ENCODE measurements at places on chromosomes 5 and 9.
A peak's percentile ranks its signal among the peaks of the same experiment; 100 is the strongest.

GRCh38 chr9:121735065-121735792 lies 83.8 kb downstream of the DAB2IP start:
- DNase-seq: peak; percentile 92

DNA sequence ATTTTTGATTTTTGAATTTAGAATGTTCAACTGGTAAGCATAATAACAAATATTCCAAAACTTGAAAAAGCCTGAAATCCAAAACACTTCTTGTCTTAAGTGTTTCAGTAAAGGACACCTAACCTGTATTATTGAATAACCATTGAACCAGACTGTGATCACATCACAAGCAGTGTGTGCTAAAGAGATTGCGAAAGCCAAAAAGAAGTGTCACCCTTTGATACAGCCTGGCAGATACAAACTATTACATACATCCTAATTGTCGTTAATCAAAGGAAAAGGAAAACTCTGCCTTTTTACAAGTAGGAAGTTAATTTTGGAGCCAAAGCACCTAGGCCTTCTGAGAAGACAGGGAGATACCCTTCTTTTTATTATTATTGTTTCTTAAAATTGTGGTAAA lies 8.4 kb upstream of the FAM120AOS start:
- DNase-seq: no peak

DNA sequence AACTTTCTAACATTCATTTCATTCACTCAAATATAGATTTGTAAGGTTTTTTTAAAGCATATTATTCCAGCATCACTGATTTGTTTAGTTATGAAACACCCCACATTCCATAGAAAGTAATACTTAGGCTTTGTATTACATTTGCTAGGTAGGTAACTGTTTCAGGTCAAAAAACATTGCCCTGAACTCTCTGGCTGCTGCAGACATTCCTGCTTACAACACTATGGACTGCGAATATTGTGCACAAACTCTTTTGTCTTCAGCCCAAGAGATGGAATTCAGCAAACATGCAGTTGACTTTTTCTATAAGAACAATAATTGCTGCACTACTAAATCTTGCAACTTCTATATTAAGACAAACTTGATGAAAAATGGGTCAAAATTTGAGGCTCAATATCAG lies 301.0 kb downstream of the ARL15 start:
- DNase-seq: no peak

- no peak for DNase-seq
Observed at GRCh38 chr5:31365776-31366175, 166.1 kb downstream of the DROSHA start.

- DNase-seq: peak; percentile 76
Observed at GRCh38 chr9:124390794-124391658, 24.2 kb downstream of the PSMB7 start.

DNA sequence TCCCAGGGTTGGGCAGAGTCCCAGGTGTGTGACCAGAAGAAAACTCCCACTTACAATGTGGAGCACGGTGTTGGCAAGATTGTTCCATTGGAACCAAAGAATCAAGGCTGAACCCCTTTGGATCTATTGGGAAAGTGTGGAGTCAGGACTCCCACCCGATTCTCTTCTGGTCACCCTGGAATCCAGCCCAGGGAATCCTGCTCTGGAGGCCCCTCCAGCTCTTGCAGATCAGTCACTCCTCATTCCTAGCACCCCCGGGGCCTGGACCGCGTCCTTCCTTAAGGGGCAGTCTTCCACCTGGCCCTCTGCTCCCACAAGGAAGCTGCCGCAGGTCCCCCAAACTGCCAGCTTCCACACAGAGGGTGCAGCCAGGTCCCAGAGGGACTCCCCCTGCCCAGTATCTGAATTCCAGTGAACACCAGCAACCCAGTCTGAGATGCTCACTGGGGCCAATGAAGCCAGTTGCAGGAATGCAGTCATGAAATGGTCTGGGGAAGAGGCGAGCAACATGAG lies 170.1 kb downstream of the GADD45G start:
- DNase-seq: no peak

DNA sequence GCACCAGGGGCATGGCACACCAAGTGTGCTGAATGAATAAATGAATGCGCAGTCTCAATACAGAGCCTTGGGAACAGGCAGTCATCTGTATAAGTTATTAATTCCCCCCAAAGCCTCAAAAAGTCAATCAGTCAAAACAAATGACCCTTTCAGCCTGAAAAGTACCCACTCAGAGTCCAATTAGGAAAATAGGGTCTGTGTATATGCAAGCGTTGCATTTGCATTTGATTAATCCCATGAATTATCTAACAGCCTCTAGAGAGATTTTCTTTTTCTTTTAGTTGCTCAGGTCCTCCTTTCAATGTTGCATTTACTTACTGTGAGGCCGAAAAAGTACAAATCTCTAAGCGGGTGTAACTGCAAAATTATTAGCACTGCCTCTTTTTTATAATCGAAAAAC lies 23.4 kb downstream of the PTCH1 start:
- DNase-seq: no peak

DNA sequence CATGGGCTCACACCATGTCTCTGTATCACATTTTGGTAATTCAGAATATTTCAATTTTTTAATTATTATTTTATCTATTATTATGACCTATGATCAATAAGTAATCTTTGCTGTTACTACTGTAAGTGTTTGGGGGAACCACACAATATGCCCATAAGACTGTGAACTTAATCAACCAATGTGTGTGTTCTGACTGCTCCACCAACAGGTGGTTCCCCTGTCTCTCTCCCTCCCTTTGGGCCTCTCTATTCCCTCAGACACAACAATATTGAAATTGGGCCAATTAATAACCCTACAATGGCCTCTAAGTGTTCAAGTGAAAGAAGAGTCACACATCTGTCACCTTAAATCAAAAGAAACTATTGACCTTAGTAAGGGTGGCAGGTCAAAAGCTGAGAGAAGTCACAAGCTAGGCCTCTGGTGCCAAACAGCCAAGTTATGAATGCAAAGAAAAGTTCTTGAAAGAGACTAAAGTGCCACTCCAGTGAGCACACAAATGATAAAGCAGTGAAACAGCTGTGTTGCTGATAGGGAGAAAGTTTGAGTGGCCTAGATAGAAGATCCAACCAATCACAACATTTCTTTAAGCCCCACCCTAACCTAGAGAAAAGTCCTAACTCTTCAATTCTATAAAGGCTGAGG lies 88.7 kb downstream of the DEPDC1B start:
- no peak for DNase-seq

DNA sequence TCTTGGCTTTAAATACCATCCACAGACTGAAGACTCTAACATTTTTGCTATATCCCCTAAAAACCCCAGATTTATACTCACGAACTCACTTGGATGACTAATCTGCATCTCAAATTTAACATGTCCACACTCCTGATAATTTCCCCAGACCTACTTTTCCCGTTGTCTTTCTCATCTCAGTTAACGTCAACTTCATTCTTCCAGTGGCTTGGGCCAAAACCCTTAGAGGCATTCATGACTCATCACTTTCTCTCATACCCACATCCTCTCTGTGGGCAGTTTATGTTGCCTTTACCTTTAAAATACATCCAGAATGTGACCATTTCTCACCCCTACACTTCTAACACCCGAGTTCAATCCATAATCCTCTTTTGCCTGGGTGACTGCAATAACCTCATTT lies 96.7 kb downstream of the EDIL3 start:
- peak; percentile 89 for DNase-seq

GRCh38 chr5:172501708-172502320 lies 47.5 kb upstream of the SH3PXD2B start:
- DNase-seq: no peak

DNA sequence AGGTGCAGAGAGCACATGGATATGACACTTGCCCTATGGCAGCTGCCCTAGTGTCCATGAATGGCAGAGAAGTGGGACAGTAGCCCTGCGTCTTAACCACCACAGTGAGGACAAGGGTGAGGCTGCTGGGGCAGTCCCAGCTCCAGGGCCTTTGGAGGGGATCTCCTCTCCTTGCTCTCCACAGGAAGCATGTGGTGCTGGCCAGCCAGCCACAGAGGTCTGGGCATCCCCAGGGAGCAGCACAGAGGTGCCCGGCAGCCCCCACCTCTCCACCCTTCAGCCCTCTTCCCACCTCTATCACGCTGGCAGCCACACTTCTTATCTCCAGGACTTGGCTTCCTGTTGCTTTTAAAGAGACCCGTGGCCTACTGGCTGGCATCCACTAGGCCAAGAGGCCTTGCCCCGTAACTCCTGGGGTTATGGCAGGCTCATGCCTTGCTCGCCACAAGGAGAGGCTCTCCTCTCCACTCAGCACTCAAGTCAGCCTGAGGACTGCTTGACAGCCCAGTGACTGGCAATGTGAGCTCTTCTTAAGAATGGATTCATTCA lies 21.9 kb downstream of the CSF2 start:
- no peak for DNase-seq

DNA sequence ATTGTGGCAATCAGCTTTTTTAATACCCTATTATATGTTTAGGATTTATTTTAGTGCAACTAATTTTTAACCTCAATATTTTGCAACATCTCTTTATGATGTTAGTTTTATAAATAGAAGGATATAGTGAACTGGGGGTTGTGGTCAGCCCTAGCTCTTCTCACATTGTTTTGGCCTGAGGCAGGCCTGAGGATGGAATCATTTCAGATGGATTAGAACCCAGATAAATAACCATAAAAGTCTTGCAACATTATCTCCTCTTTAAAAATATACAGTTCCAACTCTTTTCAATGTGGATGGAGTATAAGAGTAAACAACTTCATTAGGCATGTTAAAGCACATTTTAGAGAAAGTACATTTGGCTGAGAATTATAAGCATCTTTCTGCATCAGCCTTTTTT lies 522.7 kb downstream of the NR2F1-AS1 start:
- DNase-seq: peak; percentile 72

- no peak for DNase-seq
Observed at GRCh38 chr5:125979636-125980035, 443.6 kb upstream of the GRAMD2B start.

DNA sequence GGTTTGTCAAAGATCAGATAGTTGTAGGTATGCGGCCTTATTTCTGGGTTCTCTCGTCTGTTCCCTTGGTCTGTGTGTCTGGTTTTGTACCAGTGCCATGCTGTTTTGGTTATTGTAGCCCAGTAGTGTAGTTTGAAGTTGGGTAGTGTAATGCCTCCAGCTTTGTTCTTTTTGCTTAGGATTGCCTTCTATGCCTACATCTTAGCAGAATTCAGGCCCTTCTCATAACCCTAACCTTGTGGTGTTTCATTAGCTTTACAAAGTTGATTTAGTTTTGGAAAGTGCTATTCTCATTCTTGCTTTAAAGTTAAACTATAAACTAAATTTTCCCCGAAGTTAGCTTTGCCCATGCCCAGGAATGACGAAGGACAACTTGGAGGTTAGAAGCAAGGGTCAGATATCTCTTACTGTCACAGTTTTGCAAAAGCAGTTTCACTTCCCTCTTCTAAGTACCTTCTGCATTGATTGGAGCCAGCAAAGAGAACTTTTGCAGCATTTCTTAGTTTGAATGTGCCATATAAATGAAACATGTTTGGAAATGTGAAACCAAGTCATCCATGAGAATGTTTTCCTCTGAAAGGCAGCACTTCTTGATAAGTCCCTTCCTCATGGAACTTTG lies 274.3 kb upstream of the DMRT1 start:
- no peak for DNase-seq

GRCh38 chr9:97758334-97758916 lies 61.3 kb upstream of the XPA start:
- DNase-seq: no peak

- DNase-seq: peak; percentile 13
Observed at GRCh38 chr9:96020792-96021550, 145.5 kb downstream of the ERCC6L2 start.

DNA sequence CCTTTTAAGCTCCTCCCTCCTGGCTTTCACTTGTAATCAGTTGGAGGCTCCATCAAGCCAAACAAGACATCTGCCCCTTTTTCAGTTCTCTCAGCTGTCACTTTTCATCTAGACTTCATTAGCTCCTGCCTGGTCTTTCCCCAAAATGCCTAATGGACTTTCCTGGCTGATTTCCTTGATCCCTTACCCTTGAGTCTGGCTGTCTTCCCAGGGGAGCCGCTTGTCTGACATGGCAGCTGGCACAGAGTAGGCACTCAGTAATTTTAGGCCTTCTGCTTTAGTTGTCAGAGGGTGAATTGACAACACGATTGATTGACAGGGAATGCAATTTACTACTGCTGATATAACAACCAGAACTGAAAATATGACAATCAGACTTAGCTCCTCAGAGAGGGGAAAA lies 2.1 kb downstream of the C9orf153 start:
- no peak for DNase-seq

- no peak for DNase-seq
Observed at GRCh38 chr5:131180407-131180806, 9.7 kb downstream of the LYRM7 start.

GRCh38 chr5:113153512-113154097 lies 177.0 kb downstream of the DCP2 start:
- peak; percentile 87 for DNase-seq

- no peak for DNase-seq
Observed at GRCh38 chr9:98801561-98801960, 5.2 kb upstream of the ANKS6 start.

GRCh38 chr5:64632251-64632650 lies 58.1 kb upstream of the SHISAL2B start:
- no peak for DNase-seq

DNA sequence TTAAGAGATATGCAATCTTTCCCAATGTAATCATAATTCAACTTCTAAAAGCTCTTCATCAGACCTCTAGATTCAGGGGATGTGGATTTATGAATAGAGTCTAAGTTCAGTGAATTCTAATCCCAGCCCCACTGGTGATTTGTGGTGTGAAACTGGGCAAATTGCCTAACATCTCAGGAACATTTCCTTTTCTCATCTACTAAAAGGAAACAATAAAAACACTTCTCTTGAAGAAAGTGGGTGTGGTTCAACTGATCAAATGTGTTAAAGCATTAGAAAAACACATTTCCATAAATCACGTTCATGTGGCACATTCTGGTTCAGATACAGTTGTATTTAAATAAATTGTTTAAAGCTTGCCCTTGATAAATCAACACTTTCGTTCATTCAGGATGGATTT lies 631.7 kb upstream of the CDH6 start:
- DNase-seq: no peak

GRCh38 chr9:116546711-116547581 lies 140.2 kb upstream of the TRIM32 start:
- no peak for DNase-seq

DNA sequence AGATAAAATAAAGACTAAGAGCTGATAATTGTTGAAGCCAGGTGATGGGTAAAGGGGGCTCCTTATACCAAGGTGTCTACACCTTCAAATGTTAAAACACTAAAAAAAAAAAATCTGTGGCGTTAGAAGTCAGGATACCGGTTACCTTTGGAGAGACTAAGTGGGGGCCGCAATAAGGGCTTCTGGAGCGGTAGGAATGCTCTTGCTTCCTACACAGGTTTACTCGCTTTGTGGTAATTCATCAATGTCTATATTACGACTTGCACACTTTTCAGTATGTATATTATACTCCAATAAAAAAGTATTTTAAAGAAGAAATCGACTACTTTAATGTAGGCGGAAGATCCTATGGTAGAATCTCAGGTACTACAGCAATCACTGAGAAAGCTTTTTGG lies 12.5 kb downstream of the MRPS27 start:
- no peak for DNase-seq

DNA sequence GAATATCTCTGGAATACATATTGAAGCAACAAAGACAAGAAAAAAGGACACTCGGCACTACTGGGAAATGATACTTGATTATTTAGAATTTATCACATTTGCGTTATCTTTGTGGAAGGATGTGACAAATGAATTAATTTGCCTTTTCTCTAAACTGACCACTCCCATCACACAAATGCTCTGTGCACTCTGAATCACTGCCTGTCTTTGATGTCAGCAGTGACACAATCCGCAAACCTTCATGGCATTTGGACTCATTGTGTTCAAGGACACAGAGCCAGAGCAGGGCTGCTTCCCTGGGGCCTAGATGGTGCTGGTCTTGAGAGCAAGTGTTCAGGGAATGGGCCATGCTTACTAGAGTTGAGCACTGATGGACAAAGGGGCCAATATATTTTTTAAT lies 4.9 kb upstream of the KIF4B start:
- DNase-seq: no peak
